ENCODE measurements at places on chromosomes 16 and 17. TPM values are rescaled to one million over a fixed set of nuclear protein-coding genes. Genes with fewer than 3 reads are reported as not detected.

Gene VAMP2
- total RNA-seq, result 75.2 TPM

Gene G6PC1
- not detected for total RNA-seq

Gene NAGS
- 1.5 TPM for total RNA-seq

Gene CTRB2
- total RNA-seq, result not detected

Gene CDYL2
- total RNA-seq, result 60.2 TPM

Gene CACNG3
- total RNA-seq, result not detected

Gene ZNF423
- total RNA-seq, result not detected

Gene CACNA1H
- 0.83 TPM for total RNA-seq

Gene ZP2
- 0.10 TPM for total RNA-seq

Gene KRTAP4-5
- total RNA-seq, result not detected

Gene TP53TG3D
- not detected for total RNA-seq

Gene DPH1
- total RNA-seq, result 28.8 TPM

Gene NPIPA7
- total RNA-seq, result 3.6 TPM

Gene GSDMA
- total RNA-seq, result 0.78 TPM

Gene TSPOAP1
- total RNA-seq, result 60.9 TPM

Gene CALB2
- not detected for total RNA-seq

Gene C17orf107
- total RNA-seq, result 0.58 TPM

Gene NEURL4
- 28.4 TPM for total RNA-seq

Gene HOXB1
- not detected for total RNA-seq

Gene NRN1L
- 0.76 TPM for total RNA-seq

Gene EME1
- total RNA-seq, result 25.1 TPM

Gene CD300LB
- not detected for total RNA-seq

Gene SNN
- 6.2 TPM for total RNA-seq

Gene KRT15
- not detected for total RNA-seq

Gene ICAM2
- 118 TPM for total RNA-seq

Gene SPNS2
- 0.60 TPM for total RNA-seq

Gene HCRT
- not detected for total RNA-seq

Gene TUBD1
- total RNA-seq, result 11.7 TPM

Gene MYH11
- 0.10 TPM for total RNA-seq

Gene CSH2
- not detected for total RNA-seq

Gene MYH2
- not detected for total RNA-seq

Gene TP53TG3
- total RNA-seq, result not detected

Gene TBC1D3D
- total RNA-seq, result 0.53 TPM

Gene EVI2B
- total RNA-seq, result 109 TPM

Gene CD300H
- not detected for total RNA-seq

Gene ALOX12
- not detected for total RNA-seq

Gene DERL2
- total RNA-seq, result 76.8 TPM

Gene CNTNAP4
- not detected for total RNA-seq

Gene SYCE1L
- total RNA-seq, result 5.8 TPM

Gene SCGB1C2
- not detected for total RNA-seq

Gene AIPL1
- not detected for total RNA-seq

Gene ABCC6
- 0.05 TPM for total RNA-seq

Gene NPIPB6
- 0.60 TPM for total RNA-seq

Gene WBP2
- total RNA-seq, result 107 TPM
